NCI-H345 (cell line): ENCODE measurements at places on chromosomes 5 and 9.

DNA sequence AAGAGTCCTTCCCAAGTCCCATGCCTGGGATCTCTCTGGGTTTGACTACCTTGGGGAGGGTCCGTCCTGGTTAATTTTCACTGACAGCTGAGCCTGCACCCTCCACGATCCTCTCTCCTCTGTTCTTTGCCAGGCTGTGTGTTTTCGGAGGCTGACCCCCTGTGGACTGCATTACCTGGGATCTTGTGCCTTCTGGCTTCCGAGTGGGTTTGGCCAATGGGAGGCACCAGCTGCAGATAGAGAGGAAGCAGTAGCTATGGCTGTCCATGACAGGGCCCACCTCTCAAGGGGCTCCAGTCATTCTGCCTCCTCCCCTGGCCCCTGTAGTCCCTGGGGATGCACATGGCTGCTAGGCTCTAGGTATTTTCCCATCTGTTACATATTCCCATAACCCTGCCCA lies 285.0 kb downstream of the DMRT2 start:
- no peak for DNase-seq

- DNase-seq = no peak
Measured at GRCh38 chr5:100693481-100693880, 158.3 kb downstream of the FAM174A start.

- DNase-seq = no peak
Measured at GRCh38 chr9:34710023-34710422, at the start of gene CCL21. Gene CCL21 (minus strand): TSS chr9:34710136. CDS start chr9:34710066, 70 bp downstream.

DNA sequence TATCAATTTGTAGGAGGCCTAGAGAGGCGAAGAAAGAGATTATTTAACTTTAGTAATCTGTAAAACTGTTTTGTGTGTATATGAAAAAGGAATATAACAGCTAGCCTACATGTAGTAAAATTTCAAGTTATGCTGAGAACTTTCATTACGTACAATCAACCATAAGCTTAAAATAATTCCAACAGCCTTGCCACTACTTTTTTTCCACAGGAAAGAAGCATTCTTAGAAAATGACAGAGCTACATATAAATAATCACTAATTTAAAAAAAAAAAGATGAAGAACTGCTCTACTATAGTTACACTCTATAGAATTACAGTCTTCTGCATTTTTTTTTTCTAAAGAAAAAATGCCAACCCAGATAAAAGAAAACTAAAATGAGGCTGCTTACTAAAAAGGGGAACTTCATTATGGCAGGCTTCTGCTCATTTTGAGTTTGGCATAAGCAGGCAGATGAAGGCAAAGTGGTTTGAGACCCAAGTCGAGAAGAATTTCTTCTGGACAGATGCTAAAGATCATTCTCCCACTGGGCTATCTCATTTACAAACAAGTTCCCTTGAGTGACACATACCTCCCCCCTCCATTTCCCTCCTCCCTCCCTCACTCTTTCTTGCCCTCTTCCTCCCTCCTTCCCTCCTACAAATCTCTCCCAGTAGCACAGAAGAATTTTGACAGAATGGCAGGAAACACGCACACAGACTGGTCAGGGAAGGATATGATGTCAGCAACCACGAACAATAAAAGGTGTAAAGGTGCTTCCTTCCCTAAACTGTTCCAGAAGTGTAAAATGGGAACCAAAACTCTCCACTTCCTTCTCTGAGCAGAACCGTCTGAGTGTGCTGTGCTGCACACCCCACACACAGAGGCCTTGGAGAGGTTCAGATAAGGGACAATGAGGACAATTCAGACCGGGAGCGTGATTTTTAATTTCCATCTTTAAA lies 56.1 kb downstream of the MEF2C start:
- no peak for DNase-seq

- DNase-seq = no peak
Measured at GRCh38 chr5:172505845-172506244, 51.5 kb upstream of the SH3PXD2B start.

GRCh38 chr9:3751125-3751758 lies 225.4 kb upstream of the RFX3 start:
- DNase-seq = no peak

DNA sequence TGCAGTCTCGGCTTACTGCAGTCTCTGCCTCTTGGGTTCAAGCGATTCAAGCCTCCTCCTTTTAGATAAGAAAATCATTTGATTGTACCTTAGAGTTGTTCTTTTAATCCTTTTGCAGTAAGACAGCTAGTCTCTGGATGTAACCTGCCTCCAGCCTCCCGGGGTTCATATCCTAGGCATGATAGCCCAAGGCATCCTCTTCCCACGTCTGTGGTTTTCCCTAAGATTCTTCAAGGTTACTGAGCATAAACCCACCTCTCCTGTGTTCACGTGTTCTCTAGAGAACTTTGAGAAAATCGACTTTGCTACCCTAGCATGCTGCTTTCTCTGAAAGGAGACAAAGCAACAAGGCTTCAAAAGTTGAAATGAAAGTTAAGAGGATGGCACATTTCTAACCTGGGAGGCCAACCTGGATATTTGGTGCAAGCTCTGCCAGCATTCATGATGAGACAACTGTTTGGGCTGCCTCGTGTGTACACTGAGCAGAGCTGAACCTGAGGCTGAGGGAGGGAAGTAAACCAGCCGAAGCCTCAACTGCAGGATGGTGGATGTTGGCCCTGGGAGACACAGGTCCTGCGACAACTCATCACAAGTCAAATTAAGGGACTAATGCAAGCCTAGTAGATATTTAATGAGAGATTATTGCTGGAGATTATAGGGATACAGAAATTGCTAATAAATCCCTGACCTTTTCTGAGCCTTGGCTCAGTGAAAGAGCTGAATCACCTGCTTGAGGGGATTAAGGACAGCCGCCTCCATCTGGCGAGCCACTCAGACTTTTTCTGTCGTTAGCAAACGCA lies 261.8 kb downstream of the ARHGAP26 start:
- DNase-seq = no peak

DNA sequence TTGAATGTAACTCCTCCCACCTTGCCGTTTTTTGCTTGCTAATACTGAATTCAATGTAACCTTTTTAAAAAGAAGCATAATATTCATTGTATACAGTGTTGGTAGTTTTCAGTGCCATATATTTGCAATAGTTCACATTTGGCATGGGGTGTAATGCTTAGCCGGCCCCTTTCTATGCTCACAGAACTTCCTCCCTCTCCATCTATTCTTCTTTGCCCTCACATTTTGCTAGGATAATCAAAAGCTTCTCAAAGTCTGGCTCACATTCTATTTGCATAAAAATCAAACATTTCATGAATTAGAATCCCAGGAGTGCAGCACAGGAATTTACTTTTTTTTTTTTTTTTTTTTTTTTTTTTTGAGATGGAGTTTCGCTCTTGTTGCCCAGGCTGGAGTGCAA lies 226.3 kb upstream of the MPDZ start:
- no peak for DNase-seq

DNA sequence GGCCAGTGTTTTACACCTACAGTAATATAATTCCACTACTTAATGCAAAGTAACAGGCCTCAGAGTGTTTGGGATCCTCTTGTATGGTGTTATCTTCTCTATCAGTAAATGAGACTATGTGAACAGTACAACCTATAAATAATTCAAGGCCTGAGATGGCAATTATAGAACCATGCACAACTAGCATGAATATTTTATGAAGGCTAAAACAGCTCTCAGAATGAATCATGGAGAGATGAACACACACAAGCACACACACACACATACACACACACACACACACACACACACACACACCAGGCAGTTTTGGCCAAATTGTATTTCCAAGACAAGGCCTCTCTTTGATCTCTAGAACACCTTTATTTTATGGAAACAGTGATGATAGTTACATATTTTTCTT lies 224.9 kb downstream of the EBF1 start:
- no peak for DNase-seq

DNA sequence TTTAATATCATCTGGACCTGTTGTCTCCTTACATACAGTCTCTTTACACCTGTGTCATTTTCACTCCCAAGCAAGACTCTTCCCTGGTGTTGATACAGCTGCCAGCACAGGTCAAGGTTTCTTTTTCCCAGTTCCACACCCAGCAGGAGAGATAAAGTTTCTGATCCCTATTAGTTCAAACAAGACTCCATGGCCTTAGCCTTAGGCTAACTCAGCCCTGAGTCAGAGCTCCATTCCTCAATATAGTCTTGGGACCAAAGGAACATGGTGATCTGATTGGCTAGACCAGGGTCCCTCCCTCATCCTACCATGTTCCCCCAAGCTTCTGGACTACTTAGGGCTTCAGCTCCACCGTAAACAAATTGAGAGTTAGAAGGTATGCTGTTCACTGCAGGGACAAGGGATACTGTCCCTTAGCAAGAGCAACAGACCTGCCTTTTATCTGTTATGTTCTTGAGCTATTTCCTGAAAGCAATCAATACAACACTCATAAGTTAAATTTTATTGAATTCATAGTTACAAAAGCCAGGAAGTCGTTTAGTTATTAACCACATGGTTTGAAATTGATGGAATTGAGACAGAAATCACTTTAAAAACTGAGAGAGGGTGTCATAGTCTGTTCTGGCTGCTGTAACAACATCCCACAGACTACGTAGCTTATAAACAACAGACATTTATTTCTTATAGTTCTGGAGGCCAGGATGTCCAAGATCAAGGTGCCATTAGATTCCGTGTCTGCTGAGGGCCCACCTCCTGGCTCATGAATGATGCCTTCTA lies 20.5 kb downstream of the SLC1A1 start:
- no peak for DNase-seq

DNA sequence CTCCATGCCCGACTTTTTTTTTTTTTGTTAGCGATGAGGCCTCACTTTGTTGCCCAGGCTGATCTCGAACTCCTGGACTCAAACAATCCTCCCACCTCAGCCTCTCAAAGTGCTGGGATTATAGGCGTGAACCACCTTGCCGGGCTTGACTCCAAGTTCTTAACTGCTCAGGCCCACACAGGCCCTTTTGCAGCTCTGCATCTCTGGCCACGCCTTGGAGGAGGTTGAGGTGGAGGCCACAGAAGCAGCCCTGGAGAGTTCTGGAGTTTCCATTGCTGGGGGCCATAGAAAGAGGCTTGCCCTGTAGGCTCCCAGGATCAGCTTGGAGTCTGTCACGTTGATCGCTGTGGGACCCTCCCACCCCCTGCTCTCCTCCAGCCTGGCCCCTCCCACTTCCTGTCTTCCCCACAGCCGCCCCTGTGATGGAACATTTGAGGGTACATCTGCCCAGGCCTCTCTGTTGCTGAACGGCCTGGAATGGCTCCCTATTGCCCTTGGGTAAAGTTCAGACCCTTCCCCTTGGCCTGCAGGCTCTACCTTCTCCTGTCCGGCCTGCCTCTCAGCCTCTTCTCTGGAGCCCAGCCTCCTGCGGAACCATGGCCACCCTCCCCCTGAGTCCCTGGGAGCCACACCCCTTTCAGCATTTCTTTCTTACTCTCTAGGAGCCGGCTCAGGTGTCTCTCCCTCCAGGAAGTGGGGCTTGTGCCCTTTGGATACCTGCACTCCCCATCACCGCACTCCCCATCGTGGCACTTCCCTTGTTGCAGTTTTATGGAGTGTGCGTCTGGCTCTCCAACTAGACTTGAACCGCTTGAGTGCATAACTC lies 30.4 kb upstream of the IER5L start:
- DNase-seq = no peak

GRCh38 chr5:1161833-1162229 lies 39.6 kb upstream of the SLC6A19 start:
- no peak for DNase-seq

GRCh38 chr9:110578575-110579033 lies 937 bp downstream of the SVEP1 start:
- no peak for DNase-seq

GRCh38 chr5:167063788-167064187 lies 1227.7 kb upstream of the WWC1 start:
- DNase-seq = no peak

DNA sequence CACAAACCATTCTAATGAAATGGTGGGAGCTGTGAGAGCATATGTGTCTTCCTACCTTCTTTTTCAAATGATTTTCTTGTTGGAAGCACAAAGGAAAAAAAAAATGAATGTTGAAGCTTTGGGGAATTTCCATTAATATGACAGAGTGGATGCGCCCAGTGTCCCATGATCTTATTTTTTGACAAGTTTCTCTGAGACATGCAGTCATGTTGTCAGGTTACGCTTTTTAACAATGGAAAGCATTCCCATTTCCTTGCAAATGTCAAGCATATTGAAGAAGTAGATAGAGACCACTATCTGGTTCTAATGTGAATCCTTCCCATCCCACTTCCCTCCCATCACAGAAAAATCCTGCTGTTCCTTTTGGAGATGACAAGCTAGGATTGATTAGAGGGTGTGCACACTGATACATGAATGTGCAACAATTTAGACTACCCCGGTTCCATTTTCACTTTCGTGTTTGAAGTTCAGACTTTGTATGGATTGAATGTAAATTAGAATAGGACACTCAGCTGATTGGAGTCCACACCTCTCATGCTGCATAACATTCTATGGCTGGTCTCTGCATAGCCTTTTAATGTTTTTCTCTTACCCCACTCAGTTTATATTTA lies 919.4 kb downstream of the TLE4 start:
- no peak for DNase-seq

- no peak for DNase-seq
Measured at GRCh38 chr5:120098426-120098825, 365.7 kb upstream of the PRR16 start.

DNA sequence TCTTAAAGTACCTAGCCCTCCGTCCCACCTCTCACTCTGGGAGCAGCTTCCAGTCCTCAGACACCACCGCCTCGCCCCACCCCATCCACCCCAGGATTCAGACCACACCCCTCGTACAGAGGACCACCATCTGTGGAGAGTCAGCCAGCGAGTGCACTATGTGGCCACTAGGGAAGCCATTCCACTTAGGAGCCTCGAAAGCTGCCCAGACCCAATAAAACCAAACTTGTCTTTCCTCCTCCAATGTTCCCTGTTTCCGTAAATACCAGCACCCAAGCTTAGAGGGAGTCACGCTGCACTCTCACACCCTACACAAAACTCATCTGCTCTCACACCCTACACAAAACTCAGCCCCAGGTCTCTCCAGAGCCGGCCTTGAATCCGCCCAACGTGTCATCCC lies 1.9 kb downstream of the GCNT4 start:
- DNase-seq = no peak

DNA sequence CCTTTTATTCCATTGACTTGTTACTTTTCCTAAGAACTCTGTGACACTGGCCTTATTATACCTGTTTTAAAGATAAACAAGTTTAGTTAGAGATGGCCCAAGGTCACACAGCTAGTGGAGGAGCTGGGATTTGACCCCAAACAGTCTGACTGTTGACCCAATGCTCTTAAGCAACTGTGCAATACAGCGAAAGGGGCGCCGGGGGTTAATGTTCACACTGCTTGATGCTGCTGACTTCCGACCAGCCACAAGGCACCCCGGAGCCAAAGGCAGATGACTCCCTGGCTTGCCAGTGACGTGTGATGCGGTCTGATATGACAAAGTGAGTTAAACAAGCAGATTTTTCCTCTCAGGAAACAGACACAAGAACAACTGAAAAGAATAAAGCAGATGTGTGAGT lies 23.9 kb downstream of the PIK3R1 start:
- DNase-seq = no peak
